ENCODE measurements at places on chromosomes 12 and 14.

GRCh38 chr12:45122768-45123380 is 72.0 kb upstream of the DBX2 start:
- peak; percentile 39 for DNase-seq

DNA sequence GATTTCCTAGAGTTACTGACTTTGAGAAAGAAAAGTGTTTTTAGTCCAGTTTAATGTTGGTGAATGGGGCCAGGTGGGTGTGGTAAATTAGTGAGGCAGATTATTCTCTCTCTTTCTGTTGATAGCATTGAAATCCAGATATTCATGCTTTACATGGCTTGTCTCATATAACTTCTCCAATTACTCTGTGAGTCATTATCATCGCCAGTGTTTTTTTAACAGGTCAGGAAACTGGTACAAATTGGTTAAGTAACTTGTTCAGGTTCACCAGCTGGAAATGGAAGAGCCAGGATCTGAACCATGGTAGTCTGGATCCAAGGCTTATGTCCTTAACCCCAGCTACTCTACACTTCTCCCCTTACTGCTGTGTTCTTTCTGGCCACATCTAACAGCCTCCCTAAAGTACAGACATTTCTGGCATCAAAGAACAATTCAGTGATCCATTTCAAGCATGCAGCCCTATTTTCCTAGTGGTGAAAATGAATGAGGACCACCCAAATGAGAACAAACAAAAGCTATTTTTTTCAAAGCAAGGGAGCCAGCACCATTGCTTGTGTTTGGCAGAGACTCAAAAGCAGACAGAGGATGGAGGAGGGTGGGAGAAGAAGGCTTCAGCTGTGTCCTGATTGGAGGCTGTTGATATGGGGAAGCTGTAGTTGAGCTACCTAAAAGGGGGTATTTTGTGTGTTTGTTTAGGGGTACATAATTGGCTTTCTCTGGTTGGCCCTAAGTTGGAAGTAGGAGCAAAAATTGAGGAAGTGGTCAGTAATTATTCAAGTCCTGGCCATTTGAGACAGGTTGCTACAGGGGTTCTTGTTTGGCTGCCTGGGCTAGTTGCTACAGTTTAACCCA is 1.7 kb downstream of the IRAK3 start:
- no peak for DNase-seq

- DNase-seq, result no peak
These were observed 24.1 kb downstream of the SLC4A8 start for GRCh38 chr12:51448618-51449256.

DNA sequence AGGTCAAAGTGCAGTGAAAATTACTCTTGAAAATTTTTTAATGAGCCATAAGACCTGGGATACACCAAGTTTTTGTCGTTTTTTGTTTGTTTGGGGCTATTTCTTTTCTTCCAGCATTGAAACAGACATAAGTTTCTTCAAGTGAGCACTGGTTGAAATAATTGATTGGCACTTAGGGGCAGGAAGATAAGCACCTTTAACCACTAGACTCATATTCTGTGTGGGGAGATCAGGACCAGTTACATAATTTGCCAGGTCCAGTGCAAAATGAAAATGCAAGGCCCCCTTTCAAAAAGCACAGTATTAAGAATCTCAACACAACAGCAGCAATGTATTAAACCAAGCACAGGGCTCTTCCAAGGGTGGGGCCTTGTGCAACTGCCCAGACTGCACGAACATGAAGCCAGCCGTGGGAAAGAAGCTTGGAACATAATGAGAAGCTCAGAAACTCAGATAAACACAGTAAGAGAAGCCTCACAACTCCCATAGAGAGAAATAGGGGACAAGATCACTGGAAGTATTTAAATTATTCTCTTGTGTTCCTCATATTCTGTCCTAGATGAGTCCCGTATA is 3.2 kb upstream of the TCP11L2 start:
- no peak for DNase-seq

DNA sequence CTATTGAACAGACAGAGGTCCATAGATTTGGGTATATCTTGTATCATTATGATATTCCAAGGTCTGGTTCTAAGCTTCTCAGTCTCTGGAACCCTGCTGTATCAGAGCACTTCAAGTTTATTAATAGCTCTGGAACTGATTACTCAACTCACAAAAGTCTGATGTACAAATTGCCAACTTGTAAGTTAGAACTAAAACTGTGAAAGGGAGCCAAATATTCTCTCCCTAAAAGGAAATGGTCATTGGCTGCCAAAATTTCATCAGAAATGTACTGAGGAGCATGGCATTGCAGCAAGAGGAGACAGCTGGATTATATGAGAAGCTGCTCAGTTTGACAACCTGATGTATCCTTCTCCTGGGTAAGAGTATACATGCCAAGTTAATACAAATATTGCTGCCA is 828.8 kb upstream of the SEL1L start:
- DNase-seq, result no peak

DNA sequence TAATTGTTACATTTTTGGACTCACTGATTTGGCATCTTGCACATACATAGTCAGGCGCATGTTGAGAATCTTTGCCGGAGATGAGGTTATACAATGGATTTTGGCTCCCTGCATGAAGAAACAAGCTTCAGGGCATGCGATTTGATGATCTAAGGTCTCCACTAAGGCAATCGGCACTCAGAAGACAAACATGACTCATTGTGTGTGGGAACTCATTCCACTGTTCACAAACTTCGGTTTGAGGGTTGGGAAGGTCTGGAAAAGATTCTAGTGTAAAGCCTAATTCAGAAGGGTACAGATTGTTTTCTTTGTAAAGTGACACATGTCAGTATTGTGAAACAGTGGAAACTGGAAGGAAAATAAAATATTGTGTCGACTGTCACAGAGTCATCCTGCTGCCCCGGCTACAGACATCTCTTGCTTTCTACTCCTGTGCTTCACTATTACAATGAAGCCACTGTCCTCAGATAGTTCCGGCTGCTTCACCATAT is 192.6 kb upstream of the HMGA2 start:
- DNase-seq, result no peak
